A549 treated with Hydrocortisone at 1 μM for 4 hours (cell line): ENCODE measurements at places on chromosomes 12 and 14. TPM values are rescaled to one million over a fixed set of nuclear protein-coding genes. Genes with fewer than 3 reads are reported as not detected.

NTF3 gene
- total RNA-seq, result not detected in 5 replicates

TCL1B gene
- total RNA-seq, result not detected in 5 replicates

C1S gene
- 40.4 to 68.0 TPM (median 43.8 TPM) in 5 replicates for total RNA-seq

PRICKLE1 gene
- 0.64 to 1.1 TPM (median 0.81 TPM) in 5 replicates for total RNA-seq

RPL10L gene
- total RNA-seq, result not detected in 5 replicates

SLC38A1 gene
- total RNA-seq, result 64.1 to 103 TPM (median 78.3 TPM) in 5 replicates

CCDC184 gene
- total RNA-seq, result 2.5 to 3.5 TPM (median 2.8 TPM) in 5 replicates

KRT77 gene
- total RNA-seq, result not detected in 5 replicates

FAIM2 gene
- 0.02 TPM in 1 of 5 replicates, not detected in the others for total RNA-seq

TEDC1 gene
- total RNA-seq, result 33.2 to 45.8 TPM (median 44.2 TPM) in 5 replicates

DPY19L2 gene
- 1.5 to 2.8 TPM (median 1.9 TPM) in 5 replicates for total RNA-seq

SERPINA9 gene
- total RNA-seq, result not detected in 5 replicates

PRKAB1 gene
- total RNA-seq, result 32.0 to 37.5 TPM (median 34.1 TPM) in 5 replicates

PPFIBP1 gene
- total RNA-seq, result 15.9 to 29.1 TPM (median 21.0 TPM) in 5 replicates

SOAT2 gene
- total RNA-seq, result 0.10 to 0.37 TPM (median 0.26 TPM) in 5 replicates

TMEM233 gene
- 0.03 to 0.10 TPM in 2 of 5 replicates, not detected in the others for total RNA-seq

ARHGDIB gene
- total RNA-seq, result 0.79 to 1.7 TPM (median 1.1 TPM) in 5 replicates

RNF212B gene
- not detected in 5 replicates for total RNA-seq

ASCL1 gene
- total RNA-seq, result 0.03 TPM in 1 of 5 replicates, not detected in the others

KCNA1 gene
- not detected in 5 replicates for total RNA-seq

GALNT6 gene
- 2.4 to 4.3 TPM (median 3.1 TPM) in 5 replicates for total RNA-seq

FIGNL2 gene
- total RNA-seq, result 0.18 to 0.28 TPM (median 0.26 TPM) in 5 replicates

SNRPF gene
- 110 to 136 TPM (median 117 TPM) in 5 replicates for total RNA-seq

BHLHE41 gene
- total RNA-seq, result 0.53 to 1.5 TPM (median 0.69 TPM) in 5 replicates

TRHDE gene
- 0.01 to 0.18 TPM (median 0.07 TPM) in 5 replicates for total RNA-seq

CLEC4D gene
- total RNA-seq, result not detected in 5 replicates

NOXRED1 gene
- 0.05 to 0.08 TPM (median 0.07 TPM) in 5 replicates for total RNA-seq

E2F7 gene
- 5.6 to 8.6 TPM (median 7.7 TPM) in 5 replicates for total RNA-seq

CBLN3 gene
- 0.97 to 1.3 TPM (median 1.2 TPM) in 5 replicates for total RNA-seq

APOF gene
- total RNA-seq, result not detected in 5 replicates

SAMD15 gene
- total RNA-seq, result 1.2 to 2.6 TPM (median 1.6 TPM) in 5 replicates

CISTR gene
- not detected in 5 replicates for total RNA-seq

AMN gene
- 0.25 to 0.54 TPM (median 0.39 TPM) in 5 replicates for total RNA-seq

CD163L1 gene
- 0.13 to 0.70 TPM (median 0.32 TPM) in 5 replicates for total RNA-seq

HOTAIR gene
- total RNA-seq, result 0.13 to 0.48 TPM (median 0.17 TPM) in 5 replicates

NKX2-1 gene
- 0.05 to 0.10 TPM in 2 of 5 replicates, not detected in the others for total RNA-seq

AQP6 gene
- 0.13 TPM in 1 of 5 replicates, not detected in the others for total RNA-seq

FLRT2 gene
- total RNA-seq, result 2.5 to 3.2 TPM (median 2.9 TPM) in 5 replicates

KLRG1 gene
- total RNA-seq, result 1.1 to 2.5 TPM (median 1.2 TPM) in 5 replicates

PMCH gene
- not detected in 5 replicates for total RNA-seq

CNTN1 gene
- total RNA-seq, result 36.5 to 64.7 TPM (median 53.7 TPM) in 5 replicates

SELPLG gene
- total RNA-seq, result 0.64 to 1.2 TPM (median 0.91 TPM) in 5 replicates

TRPV4 gene
- total RNA-seq, result 0.06 to 0.16 TPM (median 0.13 TPM) in 5 replicates

CDK4 gene
- total RNA-seq, result 235 to 292 TPM (median 248 TPM) in 5 replicates
